ENCODE measurements at places on chromosomes 11 and 22.

DNA sequence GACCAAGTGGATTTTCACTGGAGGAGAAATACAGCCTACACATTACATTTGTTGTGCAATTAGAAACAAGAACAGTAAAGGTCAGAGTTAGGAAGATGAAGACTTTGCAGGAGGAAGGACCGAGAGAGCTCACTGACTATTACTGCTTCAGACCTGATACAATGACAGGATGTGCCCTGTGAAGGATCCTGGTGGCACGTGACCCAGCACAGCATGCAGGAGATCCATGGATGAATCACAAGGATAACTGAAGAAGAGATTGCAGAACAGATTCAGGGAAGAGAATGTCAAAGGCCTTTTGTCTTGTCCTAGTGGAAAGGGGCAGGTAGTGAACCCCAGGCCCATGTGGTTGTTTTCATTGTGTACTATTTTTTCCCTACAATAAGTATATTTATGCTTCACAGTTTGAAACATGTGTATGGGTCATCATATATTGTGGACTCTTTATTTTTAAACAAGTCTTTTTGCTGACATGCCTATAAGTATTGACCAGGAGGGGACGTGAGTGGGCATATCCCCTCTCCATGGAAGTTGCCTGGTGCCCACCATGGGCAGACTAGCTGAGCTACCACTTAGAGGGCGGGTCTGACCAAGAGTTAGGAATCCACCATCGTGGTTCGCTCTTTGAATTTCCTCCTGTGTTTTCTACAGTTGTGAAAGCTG is 44.3 kb downstream of the RASSF10 start:
- no peak for DNase-seq

DNA sequence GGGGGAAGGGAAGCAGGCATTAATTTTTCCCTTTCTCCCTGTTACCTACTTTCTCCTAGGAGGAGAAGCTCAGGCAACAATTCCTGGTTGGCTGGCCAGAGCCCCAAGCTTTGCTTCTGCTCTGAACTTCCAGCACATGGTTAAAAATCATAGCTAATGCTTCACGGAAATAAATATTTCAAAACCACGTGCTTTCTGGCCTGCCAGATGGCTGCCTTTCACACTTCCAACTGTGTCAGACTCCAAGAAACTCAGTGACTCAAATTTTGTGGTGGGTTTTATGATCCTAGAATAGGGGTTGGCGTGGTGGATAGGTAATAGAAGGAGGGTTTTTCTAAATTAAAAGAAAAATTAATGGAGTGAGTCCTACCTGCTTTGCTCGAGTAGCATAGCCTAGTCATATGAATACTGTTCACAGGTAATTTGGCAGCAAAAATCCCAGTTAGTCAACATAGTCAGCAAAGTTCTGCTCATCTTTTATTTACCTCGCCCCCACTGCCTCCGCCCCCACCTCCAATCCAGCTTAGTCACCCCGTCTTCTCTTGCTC is 58.6 kb downstream of the SC5D start:
- no peak for DNase-seq

GRCh38 chr22:19620742-19621371 is 93.4 kb upstream of the SEPTIN5 start:
- DNase-seq, result no peak

DNA sequence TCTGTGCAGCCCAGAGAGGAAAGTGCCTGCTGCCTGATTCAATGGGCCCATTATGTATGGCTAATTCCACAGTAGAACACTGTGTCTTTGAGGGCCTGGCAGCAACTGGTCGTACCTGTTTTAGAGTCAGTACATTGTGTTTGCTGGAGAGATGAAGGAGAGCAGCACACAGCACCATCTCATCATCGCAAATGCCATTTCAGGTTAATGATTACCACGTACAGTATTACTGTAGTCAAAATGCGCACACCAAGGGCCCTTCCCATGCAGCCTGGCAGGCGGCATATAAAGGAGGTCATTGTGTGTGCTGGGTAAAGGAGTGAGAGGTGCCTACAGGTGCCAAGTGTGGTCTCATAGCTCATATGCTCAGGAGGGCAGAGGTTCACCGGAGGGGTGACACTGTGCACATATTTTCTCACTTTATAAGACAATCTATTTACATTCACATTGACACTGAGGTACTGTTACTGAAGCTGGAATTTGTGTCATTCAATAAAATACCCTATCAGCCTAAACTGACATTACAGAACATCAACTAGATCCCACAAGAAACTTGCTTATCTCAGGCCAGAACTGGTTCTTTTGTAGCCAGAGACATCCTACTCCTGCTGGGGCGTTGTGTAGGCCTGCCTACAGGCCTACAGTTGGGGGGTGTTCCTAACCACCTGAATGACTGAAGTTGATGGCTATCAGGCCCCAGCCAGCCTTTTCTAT is 90.4 kb downstream of the APIP start:
- no peak for DNase-seq

DNA sequence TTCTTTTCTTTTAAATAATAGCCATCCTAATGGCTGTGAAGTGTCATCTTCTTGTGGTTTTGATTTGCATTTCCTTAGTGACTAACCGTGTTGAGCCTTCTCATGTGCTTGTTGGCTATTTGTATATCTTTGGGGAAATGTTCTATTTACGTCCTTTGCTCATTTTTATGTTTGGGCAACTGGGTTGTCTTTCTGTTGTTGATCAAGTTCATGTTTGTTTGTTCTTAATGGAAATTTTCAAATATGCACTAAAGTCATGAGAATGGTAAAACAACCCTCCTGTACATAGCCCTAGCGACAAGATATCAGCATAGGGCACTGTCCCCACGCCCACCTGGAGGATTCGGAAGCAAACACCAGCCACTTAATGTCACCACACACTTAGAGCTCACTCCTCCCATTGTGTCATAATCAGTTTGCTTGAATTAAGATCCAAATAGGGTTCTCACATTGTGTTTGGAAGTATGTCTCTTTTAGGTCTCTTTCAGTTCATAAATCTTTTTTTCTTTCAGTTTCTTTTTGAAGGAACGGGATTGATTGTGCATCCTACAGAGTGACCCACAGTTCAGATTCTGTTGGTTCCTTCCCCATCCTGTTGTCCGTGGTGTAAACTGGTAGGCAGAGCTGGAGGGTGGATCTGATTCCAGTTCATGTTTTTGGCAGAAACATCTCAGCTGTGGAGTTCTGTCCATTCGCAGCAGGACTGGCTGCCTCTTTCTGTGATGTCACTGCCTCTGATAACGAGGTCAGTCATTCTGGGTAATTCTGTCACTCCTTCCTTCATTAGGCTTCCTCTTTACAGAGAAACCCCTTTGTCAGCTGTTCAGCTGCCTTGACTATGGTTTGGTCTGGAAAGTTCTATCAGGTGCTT is 26.4 kb upstream of the ADORA2A start:
- peak; percentile 18 for DNase-seq

DNA sequence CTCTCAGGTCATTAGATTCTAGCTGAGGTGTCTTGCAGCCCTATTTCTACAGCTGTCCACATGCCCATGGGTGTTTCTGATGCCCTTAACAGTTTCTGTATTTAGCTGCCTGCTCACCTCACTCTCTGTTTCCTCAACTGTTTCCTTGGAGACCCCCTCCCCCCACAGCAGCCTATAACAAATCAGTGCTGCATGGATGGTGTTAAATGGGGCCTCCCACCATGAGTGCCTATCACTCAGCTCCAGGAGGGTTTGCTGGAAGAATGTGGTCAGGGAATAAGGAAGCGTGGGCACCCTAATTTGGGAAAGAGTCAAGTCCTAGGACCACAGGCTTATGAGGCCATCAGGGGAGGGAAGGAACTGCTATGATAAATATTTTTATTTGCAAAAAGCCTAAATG is 8.6 kb downstream of the KLHL35 start:
- DNase-seq, result no peak

DNA sequence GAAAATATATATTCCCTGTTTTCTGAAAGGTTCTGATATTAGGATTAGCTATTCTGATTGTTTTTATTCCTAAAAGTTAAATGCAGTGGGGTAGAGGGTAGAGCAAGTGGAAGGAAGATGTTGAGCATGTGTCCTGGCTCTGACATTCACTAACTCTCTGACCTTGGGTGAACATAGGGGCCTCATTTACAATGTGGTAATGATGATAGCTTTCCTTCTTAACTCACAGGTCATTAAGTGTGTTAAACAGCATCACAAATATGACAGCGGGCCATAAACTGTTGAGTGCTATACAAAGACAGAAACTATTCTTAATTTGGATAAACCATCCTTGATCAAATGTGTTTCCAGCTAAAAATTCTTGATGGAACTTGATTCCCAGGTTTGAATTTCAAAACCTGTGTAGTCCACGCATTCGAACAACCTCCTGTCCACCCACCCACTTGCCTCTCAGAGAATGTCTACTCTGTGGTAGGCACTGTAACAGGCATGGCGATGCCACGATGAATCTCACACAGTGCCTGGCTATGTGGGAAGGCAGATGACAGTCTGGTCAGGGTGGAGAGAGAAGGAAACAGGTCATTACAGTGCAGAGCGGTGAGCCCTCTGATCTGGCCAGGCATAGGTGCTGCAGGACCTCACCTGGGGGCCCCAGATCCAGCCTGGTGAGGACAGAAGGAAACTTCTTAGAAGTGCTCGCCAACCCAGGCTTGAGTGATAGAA is 19.3 kb upstream of the PEX26 start:
- DNase-seq, result no peak

GRCh38 chr22:23219822-23220484 is 39.6 kb downstream of the BCR start:
- peak; percentile 28 for DNase-seq

DNA sequence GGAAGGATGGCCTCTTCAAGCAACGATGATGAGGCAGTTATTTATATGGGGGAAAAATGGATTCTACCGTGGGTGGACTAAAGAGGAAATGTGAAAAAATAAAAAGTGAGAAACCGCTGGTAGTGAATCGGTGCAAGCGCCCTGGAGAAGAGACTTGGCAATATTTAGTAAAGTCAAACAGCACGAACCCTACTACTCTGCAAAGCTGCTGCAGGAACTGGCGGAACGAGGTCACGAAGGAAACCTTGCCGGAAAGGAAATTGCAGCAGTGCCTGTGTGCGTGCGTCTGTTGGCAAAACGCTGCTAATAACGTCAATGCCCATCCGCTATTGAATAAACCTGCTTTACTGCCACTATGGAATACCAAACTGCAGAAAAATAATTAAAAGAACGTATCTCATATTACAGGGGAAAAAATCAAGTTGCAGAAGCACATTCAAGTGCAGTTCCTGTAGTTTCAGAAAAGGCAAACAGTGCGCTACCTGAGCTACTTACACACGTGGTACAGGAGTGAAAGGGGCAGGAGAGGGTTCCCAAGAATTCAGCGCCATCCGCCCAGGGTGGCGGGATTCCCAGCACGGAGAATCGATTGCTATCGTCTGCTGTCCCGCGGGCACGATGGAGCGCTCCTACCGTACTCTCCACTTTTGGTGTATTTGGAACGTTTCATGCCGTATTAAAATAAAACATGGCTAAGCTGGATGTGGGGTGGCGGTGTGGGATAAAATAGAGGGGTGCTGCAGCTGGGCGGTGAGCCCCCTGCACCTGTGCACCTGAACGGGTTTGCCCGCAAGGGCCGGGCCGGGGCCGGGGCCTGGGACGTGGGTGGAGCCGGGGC is 585 bp upstream of the NADSYN1 start:
- DNase-seq, result peak; percentile 73

DNA sequence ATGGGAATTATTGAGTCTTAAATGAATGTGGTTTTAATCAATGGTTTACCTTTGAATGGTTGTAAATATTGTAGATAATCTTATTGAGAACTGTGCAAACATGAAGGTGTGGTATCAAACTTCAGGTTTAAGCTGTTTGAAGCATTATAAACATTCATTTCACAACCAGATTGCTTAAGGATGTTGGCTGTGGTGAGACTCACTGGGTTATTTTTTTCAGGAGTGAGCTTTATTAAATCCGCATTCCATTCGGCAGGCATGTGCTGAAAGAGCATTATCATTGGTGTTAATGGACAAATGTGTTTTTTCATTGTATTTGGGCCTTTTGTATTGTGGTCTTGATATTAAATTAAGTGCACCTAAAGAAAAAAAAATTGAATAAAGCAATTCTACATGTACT is 9.7 kb downstream of the MMP3 start:
- DNase-seq, result no peak

DNA sequence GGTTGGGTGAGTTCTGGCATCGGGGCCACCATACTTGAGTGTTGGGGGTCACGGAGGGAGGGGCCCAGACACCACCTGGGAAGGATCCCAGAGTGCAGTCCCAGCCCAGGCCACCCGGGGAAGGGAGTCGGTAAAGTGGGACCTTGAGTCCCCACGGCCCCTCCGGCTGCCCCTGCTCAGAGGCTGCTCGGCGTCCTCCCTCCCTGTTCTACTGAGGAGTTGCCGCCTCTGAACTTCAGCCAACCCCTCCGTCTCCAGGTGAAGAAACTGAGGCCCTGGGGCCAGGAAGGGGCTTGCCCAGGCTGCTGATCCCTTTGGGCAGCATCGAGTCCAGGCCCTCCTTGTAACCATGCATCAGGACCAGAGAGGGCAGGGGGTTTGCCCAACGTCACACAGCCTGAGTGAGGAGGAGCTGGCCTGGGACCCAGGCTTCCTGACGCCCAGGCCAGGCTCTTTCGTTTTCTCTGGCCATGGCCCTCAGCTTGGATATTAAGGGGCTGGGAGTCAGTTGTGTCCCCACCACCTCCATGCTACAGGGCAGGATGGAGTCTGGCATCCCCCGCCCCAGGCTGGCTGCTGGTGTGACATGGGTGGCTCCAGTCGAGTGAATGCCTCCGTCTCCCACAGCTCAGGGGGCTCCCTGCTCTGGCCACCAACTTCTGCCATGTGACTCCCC is 1.3 kb downstream of the PARVG start:
- no peak for DNase-seq

- DNase-seq, result peak; percentile 59
These were observed 75.8 kb downstream of the GGTLC2 start for GRCh38 chr22:22720201-22720723.

DNA sequence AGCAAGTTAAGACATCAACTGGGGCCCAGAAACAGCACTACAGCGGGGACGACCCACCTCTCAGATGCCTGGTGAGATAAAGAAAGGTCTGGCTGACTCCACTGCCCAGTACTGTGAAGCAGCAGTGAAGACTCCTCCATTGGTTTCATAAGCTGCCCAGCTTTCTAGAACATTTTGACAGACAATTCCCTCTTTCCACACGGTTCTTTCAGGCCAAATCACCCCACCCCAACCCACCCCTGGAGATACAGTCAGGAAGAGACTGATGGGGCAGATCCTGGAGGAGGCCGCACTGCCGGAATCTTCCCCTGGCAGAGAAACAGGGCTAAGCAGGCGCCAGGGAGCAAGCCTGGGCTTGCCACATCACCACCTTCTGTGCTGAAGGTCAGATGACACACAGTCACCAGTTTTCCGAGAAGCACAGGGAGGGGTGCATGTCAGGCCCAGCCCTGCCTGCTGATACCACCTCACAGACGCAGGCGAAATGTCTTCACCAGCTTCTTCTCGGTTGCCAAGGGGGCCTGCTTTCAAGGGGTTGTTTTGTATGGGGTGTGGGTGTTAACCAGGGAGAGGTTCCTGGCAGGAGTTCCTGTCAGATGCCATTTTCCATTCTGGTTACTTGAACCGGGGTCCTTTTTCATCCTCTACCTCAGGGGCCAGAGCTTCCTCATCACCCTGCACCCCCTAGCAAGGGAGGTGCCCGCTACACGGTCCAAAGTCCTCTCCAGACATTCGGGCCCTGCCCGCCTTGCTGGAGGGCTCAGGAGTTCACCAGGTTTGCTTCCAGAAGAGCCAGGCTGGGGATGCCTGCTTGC is 1.4 kb upstream of the NEAT1 start:
- DNase-seq, result peak; percentile 97

- DNase-seq, result no peak
These were observed 16.5 kb downstream of the P2RX3 start for GRCh38 chr11:57354699-57355098.
